ENCODE measurements at places on chromosomes 12 and 14.

GRCh38 chr12:18468246-18469075 lies 207.1 kb downstream of the PIK3C2G start:
- DNase-seq, result no peak

DNA sequence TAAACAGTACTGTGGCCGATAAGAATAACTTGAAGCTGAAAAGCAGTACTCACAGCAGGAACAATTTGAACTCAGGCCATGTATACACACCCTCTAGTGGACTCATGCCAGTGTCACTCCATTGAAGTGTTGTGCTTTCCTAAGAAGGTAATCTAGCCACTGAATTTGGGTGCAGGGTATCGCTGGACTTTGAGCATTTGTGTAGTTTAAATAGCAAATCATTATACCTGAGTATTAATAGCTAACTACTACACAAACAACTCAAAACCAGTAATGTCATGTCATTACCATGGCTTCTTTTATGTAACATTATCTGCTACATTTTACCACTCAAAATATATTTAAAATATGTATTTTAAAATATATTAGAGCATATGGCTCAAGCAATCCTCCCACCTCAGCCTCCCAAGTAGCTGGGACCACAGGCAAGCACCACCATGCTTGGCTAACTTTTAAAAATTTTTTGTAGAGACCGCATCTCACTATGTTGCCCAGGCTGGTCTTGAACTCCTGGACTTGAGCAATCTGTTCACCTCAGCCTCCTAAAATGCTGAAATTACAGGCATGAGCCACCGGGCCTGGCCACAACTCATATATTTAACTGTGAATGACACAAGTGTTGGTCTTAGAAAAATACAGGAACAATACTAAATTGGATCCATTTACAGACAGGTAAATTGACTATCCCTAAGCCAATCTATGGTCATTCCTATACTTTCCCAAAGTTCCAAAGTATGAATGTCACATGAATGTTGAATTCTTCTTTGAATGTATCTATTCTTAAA lies 25.6 kb upstream of the ARID4A start:
- DNase-seq, result no peak

DNA sequence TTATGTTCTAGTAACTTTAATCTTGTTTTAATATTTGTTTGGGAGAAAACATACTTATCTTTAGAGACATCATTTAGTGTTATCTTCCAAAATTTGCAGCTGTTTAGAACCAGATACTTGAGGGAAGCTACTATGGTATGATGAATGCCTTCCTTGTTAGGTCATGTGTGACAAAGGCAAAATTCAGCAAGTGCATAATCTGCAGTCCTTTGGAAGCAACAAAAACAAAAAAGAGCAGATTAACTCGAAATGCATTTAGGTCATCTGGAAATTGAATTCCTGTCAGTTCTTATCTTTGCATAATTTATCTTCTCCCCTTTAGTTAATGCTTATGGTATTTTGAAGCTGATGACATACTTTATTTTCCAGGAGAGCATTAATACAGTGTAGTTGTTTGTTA lies 3.5 kb downstream of the FBXO34 start:
- no peak for DNase-seq

DNA sequence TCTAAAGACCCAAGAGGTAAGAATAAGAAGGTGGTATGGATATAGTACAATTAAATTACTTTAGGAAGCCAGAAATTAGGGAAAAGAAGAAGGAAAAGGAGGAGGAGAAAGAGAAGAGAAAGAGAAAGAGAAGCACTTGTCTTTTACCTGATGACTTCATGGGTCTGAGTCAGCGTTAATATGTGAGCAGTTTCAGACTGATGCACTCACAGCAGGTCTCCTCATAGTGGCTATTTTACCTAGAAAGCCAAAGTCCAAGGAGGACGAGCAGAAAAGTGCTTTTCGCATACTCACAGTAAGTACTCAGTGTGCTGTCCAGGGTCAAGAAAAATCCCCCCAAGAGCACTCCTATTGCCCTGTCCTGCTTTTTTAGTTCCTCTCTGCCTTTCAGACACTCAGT lies 222.1 kb downstream of the C12orf42 start:
- no peak for DNase-seq

- DNase-seq, result no peak
Measured at GRCh38 chr14:96623676-96624484, 121.7 kb downstream of the PAPOLA start.

- DNase-seq, result no peak
Measured at GRCh38 chr14:97546491-97547230, 749.5 kb downstream of the VRK1 start.

DNA sequence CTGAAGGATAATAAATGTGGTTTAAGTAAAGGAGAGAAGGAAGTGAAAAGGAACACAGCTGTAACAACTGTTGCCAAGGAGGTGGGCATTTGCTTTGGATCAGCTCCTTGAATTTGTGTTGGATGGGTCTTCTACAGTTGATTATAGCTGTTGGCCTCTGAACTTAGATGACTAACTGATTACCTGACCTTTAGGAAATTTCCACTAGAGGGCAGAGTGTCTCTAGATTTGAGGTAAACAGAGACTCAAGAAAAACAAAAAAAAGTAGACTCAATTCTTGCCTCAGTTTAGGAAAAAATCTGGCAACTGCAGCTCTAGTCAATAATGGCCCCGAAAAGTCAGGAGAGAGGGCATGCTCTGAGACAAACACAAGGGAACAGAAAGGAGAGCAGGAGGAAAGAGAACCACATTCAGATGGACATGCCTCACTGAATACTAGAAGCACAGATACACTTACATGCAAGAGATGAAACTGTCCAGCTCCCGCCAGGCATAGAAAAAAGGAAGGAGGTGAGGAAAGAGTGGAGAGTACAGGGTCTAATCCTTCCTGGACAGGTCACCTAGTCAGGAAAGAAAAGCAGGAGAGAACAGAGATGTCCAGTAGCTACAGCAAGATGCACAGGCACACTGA lies 20.6 kb downstream of the COX14 start:
- no peak for DNase-seq

DNA sequence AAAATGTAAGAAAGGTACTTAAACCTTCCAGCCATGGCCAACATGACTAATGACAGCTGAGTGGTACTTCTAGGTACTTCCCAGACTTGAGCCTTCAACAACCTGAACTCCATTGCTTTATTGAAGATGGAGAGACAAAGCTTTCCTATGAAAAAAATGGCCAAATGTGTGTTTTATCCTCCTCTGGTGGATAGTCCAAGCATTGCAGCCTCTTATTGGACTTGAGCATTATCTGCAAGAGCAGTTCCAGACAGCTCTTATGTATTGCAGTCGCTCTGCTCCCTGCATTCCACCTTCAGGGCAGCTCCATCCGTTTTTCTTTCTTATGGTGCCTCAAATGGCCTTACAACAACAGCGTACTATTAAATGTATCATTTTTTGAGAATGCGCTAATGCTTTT lies 588.2 kb downstream of the NRXN3 start:
- DNase-seq, result no peak

DNA sequence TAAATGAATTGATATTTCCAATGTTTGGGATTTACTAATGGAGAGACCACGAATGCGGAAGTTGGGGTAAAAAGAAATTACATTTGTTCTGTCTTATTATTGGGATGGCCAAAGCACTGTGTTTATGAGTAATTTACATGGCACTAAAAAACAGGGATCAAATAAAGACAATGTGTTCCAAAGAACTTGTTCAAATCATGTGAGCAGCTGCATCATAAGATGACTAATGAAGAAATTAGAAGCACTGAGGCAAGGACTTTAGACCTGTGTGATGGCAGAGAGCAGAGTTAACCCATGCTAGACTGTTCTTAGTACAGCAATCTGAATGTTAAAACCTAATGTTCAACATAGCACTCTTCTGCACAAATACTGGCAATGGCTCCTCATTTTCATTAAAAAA lies 34.3 kb upstream of the DCN start:
- no peak for DNase-seq

DNA sequence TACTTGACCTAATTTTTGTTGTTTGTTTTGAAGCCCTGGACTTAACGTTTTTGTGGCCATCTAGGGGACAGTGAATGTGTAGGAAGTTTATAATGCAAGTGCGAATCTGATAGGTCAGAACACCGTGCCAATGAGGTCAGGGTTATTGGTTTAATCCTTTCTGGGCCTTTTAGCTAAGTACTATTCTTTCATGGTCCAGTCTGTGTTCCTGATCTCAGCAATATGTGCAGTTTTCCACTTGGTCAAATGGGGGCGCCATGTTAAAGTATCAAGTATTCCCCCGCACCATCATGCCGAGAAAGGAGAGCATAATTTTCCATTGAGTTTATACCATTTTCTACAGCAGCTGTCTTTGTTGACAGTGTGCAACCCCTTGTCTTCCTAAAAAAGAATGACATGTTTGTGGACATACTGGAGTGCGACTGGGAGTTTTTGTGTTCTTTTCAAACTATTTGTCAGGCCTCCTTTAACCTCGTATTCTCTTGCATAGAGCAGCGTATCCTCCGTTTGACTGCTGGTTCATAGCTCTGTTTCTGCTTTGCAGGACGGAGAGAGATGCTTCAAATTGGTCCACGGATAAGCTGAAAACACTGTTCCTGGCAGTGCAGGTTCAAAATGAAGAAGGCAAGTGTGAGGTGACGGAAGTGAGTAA lies 1.3 kb downstream of the AHSA1 start:
- DNase-seq, result no peak

DNA sequence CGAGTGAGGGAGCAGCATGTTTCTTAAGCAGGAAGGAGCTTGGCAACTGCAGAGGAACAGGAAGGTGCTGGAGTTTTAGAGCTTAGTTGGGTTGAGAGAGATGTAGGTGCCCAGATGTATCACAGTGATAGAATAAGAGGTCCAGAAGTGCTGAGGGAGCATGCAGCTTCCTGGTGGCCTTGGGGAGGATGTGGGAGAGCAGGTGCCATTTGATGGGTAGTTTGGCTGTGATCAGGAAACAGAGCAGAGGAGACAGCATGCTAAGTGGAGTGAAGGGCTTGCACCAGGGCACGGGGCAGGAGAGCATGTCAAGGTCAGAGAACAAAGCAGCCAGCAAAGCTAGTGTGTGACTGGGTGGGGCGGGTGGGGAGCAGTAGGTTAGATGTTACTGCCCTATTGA lies 74.8 kb downstream of the PAPOLA start:
- no peak for DNase-seq

DNA sequence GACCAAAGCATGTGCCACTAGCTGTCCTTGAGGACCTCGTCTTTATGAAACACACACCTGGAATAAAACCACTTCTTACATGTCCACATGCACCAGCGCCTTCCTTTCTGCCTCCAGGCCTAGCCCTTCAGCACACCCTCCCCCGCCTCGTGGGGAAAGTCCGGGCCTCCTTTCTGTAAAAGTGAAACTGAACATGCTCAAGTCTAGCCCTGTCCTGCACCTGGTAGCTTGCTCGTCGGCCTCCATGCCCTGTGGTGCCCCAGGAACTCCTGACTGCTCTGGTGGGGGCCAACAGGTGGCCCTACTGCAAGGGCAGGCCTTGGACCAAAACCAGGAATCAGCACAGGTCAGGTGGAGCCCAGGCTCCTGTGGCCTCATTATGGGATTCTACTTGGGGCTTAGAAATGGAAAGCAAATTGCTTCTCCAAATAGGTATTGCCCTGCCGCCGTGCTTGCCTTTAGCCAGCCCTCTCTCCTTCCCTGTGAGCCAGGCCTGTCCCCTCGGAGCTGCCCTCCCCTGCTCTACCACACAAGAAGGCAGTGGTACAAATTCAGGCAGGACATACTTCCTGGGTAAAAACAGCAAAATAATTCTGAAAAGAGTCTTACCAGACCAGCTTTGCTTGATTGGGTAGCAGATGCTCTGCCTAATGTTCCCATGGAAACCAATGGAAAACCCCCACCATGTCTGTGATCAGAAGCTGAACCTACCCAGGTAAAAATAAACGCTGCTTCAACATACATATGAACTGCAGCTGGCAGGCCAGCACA lies 43.5 kb downstream of the ERH start:
- DNase-seq, result no peak

- peak; percentile 26 for DNase-seq
Measured at GRCh38 chr14:63276492-63277342, 42.0 kb downstream of the GPHB5 start.

DNA sequence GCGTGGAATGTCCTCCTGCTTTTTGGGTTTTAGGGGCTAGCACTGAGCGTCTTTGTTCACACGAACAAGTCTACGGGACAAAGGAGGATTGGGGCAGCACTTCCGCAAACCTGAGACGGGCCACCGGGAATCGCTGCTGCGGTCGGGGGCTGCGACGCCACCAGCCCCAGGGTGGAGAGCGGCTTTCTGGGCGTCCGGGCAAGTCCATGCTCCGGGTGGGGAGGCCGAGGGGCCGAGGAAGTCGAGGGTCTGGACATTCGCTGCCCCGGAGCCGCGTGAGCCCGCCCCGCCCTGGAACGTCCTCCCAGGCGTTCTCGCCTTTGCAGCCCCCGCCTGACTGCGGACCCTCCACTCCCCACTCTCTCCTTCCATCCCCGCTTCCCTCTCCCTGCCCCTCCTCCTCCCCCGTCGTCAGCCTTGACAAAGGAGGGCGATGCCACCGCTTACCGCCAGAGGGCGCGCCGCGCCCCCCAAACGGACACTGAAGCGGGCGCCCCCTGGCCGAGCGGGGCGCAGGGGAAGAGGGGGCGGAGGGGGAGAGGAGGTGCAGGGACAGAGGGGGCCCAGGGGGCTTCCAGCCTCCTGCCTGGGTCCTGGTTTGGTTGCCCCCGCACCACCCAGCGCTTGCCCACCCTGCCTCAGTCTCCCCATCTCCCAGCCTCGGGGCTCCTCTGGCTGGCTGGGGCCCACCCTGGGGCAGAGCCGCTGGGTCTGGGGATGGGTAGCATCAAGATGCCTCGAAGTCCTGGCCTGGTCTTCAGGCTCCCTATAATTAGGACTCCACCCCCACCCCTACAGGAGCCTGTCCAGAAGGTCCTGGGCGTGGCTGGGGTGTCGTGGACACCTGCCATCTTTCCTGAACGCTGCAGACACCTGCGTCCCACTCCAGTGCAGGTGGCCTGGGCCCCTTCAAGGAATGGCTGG lies 39.1 kb upstream of the INF2 start:
- DNase-seq, result peak; percentile 99

All from D721Med (cell line).